ENCODE measurements at places on chromosomes 11 and 22.

DNA sequence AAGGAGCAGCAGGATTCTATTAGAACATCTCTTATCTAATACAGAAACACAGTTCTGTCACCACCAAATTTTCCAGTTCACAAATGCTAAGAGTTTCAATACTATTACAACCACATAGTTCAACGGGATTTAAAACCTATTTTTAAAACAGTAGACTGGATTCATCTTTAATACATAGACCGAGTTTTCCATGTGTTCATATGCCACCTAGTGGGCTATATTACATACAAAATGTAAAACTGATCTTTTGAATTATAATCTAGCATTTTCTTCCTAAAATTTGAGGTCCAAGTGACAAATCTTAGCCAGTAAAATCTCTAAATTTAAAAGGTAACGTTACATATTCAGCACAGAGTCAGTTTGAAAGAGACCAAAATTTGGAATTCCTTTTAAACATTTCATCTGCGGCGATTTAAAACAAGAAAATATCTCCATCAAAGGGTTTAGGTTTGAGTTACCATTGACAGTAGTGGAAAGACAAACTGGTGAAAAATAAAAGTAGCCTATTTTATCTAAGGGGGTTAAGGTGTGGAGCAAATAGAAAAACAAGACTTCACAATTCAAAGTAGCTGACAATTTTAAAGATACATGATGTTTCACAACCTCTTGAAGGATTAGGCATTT, 269.3 kb upstream of the MPPED2 start:
- DNase-seq = no peak

GRCh38 chr11:299081-299891, at the start of gene IFITM5:
Gene IFITM5 (minus strand): TSS chr11:299526. CDS start chr11:299490, 36 bp downstream.
- DNase-seq = no peak

DNA sequence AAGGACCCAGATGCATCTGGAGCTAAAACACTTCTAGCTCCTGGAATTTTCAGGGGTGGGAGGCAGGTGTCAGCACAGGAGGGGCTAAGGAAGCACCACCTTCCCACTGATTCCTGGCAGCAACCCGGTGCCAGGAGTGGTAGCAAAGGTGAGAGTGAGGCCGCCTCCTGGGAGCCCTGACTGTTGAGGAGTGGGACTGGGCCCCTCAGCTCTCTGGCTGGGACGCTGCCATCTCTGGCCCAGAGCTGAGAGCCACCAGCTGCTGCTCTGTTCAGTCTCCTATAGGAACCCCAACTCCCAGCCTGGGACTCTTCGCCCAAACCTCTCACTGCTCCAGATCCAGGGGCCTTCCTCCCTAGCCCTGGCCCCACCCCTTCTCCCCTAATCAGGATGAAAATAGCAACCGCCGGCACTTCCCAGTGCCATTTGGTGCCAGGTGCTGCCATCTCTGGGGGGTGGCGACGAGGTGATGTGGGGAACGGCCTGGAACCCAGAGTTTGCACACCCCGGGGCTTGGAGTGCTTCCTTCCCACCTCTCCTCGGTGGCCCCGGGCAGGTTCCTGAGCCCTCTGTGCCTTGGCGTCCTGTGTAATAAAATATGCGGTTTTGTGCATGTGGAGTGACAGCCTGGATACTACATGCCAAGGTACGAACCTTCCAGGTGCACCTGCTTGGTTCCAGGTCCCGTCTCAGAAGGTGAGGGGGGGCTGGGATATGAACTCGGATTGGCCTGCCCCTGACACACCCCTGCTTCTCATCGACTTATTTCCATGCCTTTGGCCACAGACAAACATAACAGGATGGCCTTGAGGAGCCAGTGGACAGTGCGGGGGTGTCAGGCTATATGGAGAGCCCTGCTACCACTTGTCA, 35.7 kb upstream of the CELSR1 start:
- DNase-seq = no peak

DNA sequence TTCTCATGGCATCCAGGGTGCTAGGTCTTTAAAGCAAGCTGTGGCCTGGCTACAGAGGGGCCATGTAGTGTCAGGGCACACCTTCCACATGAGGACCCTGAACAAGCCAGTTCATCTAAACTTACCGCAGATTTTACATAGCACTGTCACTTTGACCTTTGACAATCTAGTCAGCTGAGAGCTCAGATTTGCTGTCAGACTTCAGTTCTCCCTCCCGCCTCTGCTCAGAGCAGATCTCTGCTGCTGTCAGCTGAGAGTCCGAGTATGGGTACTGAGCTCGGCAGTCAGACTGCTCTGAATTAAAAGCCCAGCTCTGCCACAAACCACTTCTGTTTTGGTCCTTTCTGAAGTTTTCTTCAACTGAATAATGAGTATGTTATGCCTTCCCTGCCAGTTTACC, 507.1 kb downstream of the SOX6 start:
- DNase-seq = no peak

DNA sequence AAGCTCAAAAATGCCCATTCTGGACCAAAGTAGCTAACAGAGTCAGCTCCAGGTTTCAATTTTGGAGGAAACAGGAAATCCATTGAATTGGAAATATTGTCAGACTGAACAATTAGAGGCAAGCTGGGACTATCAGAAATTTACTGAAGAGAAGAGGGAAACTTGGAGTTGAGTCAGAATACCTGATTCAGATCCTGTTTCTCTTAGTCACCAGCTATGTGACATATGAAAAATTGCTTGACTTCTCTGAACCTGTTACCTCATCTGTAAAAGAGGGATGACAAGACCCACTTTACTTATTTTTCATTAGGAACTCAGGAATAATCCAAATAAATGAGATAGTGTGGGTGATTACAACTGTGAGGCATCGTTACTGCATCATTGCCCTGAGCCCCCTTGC, 148.9 kb upstream of the CADM1 start:
- DNase-seq = no peak

DNA sequence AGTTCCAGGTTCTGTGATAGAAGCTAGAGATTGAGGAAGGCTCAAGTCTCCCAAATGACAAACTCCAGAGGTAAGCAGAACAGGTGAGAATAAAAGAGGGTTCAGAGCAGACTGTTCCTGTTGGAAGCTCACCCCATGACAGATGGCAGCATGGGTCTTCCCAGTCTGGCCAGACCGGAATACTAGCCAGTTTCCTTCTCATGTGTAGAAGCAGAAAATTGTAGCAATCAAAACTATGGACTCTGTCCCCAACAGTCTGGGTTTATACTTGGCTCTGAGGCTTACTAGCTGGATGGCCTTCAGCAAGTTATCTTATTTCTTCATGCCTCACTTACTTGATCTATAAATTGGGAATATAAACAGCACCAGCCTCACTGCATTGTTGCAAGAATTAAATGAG, 494.8 kb downstream of the MN1 start:
- DNase-seq = no peak

DNA sequence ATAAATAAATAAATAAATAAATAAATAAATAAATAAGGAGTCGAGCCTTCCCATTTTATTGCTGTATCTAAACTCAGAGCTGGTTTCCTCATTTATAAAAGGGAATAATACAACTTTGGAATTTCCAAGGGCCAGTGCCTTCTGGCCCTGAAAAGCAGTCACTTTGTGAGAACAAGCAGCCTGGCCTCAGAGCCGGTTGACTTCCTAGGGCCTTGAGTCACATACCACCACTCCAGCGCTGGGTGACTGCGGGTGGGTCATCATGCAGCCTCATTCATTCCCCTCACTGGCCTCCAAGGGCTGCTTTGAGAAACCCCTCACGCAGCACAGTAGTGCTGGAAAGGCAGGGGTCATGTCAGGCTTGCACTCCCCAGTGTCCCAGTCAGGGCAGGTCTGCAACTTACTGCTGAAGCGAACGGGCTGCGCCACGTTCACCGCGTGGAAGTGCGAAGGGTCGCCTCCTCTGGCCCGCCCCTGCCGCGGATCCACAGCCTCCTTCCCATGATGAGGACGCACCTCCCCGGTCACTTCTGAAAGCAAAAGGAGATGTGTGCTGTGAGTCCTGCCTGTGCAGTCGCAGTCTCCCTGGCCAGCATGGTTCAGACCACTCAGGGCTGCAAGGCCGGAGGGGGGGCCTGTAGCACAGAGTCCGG, 54.4 kb downstream of the DGCR2 start:
- DNase-seq = no peak

GRCh38 chr11:125124618-125124992, 13.2 kb upstream of the TMEM218 start:
- no peak for DNase-seq

GRCh38 chr11:7849018-7849417, 52.3 kb upstream of the OR5P2 start:
- DNase-seq = no peak

GRCh38 chr11:47589118-47589517, 2.6 kb downstream of the FAM180B start:
- DNase-seq = no peak

DNA sequence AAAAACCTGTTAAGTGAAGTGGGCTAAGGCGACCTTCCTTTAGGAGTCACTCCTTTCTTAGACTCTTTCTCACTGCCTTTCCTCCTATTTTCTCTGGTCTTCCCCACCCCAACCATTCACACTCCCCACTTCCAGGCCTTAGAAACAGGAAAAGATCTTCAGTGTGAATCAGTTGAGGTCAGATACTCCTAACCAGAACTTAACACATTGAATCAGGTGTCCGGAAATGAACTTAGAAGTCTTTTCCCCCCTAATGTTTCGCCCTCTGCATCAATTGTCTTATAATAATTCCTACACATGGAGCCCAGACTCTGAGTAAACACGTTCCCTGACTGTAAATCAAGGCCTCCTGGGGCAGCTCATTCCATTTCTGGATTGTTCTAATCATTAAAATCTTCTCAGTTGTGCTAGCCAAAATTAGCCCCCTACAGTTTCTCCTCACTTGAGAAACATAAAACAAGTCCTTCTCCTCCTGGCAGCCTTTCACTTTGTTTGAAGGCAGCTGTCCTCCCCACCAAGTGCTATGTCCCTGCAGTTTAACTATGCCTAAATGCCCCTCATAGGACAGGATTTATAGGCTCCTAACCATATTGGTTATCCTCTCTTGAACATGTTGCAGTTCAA, 32.7 kb upstream of the USP47 start:
- no peak for DNase-seq

DNA sequence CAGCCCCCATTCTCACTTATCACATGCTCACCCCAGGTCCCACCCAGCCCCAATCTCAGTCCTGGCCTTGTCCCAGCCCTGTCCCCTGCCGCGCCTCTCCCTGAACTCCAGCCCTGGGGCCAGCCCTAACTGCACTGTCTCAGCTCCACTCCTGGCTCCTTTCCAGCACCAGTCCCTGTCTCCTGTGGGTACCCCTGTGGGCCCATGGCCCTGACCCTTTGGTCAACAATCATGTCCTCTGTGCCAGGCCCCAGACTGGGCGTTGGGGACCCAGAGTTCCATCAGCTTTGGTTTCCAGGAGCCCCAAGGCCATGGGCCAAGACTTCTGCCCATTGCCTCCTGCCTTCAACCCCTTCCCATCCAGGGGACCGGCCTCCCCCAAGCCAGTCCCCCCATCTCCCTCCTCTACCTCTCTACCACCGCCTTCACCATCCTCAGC, 757 bp downstream of the SPI1 start:
- DNase-seq = no peak

DNA sequence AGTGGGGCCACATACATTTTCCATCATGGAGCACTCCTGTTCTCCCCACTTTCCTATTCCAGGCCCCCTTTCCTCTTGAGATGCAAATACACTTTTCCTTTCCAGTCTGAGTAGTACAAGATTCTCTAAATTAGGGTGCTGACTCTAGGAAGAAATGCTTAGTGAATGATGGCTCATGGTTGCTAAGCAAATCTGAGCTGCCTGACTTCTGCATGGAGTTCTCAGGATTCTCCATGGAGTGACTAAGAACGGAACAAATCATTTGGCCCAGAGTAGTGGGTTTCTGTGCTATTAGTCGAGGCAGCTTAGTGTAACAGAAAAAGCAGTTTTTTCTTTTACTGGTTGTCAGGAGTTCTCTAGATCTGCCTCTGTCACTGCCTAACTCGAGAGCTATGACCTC, 65.4 kb upstream of the NTM start:
- no peak for DNase-seq

GRCh38 chr22:25085930-25086901, 113.4 kb upstream of the CRYBB3 start:
- DNase-seq = no peak

DNA sequence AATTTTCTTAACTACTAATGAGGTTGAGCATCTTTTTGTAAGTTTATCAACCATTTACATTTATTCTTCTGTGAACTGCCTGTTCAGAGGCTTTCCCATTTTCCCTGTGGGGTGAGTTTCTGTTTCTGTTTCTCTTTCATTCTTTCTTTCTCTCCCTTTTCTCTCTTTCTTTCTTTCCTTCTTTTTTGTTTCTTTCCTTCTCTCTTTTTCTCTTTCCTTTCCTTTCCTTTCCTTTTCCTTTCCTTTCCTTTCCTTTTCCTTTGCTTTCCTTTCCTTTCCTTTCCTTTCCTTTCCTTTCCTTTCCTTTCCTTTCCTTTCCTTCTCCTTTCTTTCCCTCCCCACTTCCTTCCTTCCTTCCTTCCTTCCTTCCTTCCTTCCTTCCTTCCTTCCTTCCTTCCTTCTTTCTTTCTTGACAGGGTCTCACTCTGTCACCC, 8.0 kb upstream of the ZBED5 start:
- DNase-seq = no peak

- DNase-seq = peak; percentile 89
These were observed 61.0 kb upstream of the PLET1 start for GRCh38 chr11:112321501-112322172.

- DNase-seq = no peak
These were observed 19.4 kb downstream of the SDHD start for GRCh38 chr11:112106070-112106469.

DNA sequence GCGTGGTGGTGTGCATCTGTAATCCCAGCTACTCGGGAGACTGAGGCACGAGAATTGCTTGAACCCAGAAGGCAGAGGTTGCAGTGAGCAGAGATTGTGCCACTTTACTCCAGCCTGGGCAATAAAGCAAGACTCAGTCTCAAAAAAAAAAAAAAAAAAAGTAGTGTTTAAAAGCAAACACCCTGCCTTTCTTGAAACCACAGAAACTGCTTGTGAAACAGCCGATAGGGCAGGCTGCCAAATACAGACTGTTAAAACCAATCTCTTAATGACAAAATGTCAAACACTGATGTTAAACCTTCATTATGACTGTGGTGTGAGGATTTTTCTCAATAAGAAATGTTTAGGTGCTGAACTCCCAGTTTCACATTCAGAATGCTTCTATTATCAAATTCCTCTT, 27.3 kb downstream of the MARK2 start:
- DNase-seq = peak; percentile 38

DNA sequence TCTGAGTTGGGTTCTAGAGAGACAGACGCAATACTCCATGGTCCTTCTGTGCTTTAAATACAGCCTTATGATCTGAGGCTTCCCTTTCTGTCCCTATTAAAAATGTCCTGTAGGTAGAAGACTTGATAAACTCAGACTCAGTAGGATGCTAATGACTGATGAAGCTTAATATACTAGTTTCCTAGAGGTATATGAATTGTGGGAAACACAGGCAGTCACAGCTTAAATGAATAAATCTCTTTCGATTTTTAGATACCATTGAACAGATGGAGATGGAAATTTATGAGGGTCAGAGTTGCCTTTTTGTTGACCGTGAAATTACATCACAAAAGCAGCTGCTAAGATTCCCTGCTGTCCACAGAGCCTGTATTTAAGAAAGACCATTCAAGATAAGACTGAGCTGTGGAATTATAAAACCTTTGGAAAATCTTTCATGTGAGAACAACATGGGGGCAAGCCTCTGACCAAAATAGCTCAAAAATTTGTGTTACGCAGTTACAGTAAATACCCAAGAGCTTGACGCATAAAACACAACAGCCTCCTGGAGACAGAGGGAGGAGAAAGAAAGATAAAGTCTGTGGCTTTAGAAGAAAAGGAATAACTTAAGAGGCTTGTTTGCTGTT, 172.3 kb downstream of the AASDHPPT start:
- DNase-seq = no peak

- DNase-seq = no peak
These were observed 33.1 kb upstream of the ELF5 start for GRCh38 chr11:34546511-34547209.

- DNase-seq = no peak
These were observed 35.4 kb upstream of the INCENP start for GRCh38 chr11:62088331-62088933.

Measured in NCI-H2107 (cell line).